IMR-90 (cell line): ENCODE measurements at places on chromosomes 16 and 17. TPM values are rescaled to one million over a fixed set of nuclear protein-coding genes. Genes with fewer than 3 reads are reported as not detected.

The STARD3 gene
- polyA plus RNA-seq: 50.4 and 69.2 TPM in 2 replicates

The GFAP gene
- 0.19 and 0.40 TPM in 2 replicates for polyA plus RNA-seq

The CYGB gene
- 2.9 and 3.5 TPM in 2 replicates for polyA plus RNA-seq

The NDUFAF8 gene
- 65.0 and 80.0 TPM in 2 replicates for polyA plus RNA-seq

The ABCC11 gene
- polyA plus RNA-seq: 0.06 and 0.09 TPM in 2 replicates

The USP43 gene
- polyA plus RNA-seq: not detected in 2 replicates

DNA sequence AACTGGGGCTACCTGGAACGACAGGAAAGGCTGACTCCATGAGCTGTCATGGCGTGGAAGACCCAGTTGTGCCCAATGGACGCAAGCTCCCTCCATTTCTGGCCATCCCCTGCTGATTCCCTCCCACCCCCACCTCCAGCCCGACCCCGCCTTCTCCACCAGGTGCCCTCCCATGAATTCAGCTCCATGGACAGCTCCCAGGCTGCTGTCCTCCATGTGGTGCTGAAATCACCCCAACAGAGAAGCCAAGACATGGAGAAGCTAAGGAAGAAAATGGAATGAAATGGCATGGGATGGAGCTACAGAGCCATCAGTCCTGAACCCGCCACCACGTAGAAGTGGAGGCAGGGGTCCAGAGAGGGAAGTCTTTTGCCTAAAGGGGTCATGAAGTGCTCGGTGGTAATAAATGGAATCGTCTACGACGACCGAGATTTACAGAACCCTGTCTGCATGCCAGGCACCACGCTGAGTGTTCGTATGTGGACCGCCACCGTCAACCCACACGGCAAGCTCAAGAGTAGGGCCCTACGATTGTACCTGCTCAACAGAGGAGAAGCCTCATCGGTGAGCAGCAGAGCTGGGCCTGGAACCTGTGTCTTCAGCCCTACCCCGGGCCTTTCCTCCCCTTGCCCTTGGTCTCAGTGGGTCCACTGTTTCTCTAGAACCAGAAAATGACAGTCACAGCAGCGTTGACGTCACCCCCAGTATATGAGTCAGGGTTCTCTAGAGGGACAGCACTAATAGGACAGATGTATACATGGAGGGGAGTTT lies 9.3 kb upstream of the ZC3H18 start:
- peak; percentile 30 for DNase-seq

DNA sequence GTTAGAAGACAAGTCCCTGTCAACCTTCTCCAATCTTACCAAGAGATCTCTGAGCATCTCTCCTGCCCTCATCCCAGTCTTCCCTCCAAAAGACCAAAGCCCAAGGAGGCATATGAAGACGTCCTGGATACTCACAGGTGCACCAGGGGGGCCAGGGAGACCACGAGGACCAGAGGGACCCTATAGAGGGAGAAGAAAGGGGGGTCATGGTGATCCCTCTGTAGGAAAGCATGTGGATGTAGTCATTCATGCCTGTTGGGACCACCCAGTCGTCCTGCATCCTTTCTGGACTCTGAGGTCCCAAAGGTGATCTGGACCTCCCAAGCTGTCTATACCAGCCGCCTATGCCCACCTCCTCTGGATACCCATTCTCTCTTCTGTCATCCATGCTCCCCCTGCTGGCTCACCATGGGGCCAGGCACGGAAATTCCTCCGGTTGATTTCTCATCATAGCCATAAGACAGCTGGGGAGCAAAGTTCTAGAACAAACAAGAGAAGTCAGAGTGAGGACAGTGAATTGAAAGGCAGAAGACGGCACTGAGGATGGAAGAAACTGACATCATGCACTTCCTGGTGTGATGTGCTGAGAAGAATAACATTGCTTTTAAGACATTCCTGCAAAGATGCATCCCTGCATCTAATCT lies 3.3 kb downstream of the COL1A1 start:
- DNase-seq: peak; percentile 63

GRCh38 chr17:44919411-44919810 lies 4.1 kb upstream of the GFAP start:
- no peak for DNase-seq

DNA sequence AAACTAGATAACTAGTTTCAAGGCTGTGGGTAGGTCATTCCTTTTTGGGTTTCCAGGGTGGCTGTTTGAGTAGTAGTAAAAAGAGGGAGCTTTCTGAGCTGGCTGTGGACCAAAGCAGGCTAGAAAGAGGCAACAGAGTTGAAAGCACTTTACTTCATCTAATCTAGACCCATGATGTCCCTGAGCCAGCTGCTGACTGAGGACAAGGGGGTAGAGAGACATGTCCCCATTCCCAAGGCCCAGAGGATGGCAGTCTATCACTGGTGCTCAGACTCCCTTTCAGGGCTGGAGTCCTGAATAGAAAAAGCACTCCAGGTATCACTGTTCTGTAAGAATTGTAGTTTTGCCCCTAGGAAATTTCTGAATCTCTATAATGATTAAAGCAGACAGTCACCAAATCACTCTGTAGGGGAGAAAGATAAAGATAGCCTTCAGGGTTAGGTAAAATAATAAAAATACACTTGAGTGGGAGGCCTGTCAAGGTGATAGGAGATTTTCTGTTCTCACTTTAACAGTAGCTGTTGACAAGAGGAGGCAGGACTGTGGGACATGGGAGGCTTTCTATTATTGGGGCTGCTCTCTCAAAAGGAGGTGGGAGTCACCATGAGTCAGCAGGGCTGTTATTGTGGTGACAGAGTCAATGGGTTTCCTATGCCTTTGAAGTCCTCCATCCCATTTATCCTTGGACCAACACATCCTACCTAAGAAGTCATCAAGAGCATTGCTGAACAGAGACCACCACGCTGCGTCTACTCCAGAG lies 190.2 kb upstream of the MPHOSPH6 start:
- DNase-seq: no peak

DNA sequence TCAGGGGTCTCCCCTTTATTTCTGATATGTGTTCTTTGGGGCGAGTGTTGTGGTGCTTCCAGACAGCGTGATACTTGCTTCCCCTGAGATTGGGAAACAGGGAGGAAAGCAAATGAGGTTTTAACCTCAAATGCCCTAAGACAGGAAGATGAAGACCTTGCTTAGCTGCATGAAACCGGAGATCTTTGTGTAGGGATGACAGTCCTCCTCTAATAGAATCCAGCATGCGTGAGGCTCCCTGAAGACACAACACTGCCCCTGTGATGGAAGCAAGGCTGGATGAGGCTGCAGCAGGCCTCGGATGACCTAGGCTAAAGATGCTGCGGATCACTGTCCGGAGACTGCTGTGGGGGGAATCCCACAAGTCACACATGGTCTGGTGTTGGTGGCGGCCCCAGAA lies 491.0 kb downstream of the CDH13 start:
- no peak for DNase-seq

GRCh38 chr16:87740441-87740840 lies 25.3 kb downstream of the KLHDC4 start:
- peak; percentile 21 for DNase-seq

GRCh38 chr17:30372755-30373154 lies 6.0 kb upstream of the CPD start:
- DNase-seq: peak; percentile 80

DNA sequence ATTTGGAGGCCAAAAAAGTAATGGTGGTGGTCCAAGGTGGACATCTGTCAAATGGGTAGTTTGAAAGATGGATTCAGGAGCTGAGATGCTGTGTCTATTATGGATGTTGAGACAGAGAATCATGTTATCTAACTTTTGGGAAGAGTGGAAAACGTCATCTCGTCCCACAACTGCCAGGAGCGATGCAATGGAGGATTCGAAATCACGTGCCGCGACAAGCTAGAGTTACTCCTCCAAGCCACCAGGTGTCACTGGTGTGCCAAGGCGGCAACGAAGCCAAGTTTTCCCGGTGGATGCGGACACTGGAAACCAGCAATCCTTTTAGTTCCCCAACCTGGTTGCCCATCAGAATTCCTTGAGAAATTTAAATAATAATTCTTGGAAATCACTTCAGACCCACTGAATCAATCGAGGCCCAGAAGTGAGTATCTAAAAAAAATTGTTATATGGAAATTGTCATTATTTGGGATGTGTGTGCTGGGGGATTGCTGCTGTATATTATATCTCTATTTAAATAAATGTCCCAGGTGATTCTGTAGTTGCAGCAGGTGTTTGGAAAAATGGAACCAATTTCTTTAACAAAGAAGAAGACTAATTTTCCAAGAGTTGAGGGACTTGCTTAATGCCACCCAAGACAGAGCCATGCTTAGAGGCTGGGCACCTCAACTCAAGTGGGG lies 206.1 kb downstream of the HAPSTR1 start:
- no peak for DNase-seq

DNA sequence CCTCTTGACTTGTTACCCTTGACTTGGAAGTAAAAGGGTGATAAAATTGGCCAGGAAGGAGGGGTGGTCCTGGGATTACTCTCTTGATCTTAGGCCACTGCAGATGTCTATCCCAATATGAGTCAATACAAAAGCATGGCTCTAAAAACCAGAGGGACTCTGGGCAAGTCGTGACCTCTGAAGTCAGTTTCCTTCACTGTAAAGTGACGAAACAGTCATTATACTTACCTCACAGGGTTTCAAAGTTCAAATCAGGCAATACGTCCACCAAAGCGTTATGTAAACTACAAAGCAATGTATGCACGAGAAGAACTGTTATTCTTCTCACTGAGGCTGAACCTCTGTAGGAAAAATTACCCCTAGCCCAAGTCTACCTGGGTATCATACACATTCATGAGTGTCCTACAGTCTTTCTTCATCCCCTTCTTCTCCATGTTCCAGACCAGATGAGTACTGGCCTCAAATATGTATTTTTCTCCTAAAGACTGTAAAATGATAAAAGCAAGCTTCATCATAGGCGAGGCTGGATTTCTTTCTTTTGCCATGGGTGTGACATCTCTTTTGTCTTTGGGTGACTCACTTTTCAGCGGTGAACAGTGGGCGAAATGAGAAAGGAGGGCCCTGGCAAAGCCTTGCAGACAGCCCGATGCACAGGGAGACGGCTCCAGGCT lies 34.5 kb upstream of the CLEC18B start:
- DNase-seq: peak; percentile 33

DNA sequence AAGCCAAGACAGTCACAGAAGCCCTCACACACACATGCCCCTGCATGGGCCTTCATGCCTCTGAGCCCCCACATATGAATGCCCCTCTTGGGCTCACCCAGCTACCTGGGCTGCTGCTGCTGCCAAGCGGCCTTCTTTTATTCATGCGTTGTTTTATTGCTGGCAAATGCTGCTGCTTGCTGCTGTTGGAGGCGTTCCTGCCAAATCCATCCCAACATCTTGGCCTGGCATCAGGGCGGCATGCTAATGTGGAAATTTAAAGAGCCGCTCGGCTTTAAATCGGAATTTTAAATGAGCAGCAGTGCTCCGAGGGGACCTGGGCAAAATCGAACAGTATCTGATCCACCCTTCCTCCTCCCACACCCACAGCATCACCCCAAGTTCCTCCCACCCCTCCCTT lies 39.0 kb downstream of the NEUROD2 start:
- no peak for DNase-seq

- no peak for DNase-seq
These were observed 201.0 kb upstream of the WSCD1 start for GRCh38 chr17:5869041-5869745.

- no peak for DNase-seq
These were observed 37.7 kb downstream of the SCNN1B start for GRCh38 chr16:23339787-23340186.

DNA sequence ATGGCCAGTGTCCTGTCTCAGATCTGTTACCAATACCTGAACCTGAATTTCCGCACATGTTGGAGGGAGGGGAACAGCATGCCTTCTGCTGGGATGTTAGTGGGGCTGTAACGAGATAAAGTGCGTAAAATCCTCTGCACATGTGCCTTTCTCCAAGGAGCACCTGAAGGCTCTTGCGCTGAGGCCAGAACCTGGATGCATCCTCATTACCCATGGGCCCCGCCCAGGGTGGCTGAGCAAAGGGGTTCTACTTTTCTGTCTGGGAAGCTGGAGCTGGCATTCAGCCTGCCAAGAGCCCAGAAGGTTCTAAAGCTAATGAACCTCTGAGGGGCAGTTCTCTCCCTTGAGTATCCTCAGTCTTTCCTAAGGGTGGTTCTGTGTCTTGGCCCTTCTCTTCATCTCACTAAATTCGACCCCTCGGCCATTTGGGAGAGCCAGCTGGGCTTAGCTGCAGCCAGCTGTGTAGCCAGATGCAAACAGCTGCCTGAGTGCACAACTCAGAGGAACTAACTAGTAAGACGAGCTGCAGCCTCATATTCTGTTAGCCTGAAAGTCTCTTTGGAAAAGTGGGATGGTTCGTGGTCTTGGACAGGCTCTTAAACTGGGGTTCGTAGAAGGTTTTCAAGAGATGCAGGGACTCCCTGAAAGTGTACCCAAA lies 2.5 kb downstream of the ITGA3 start:
- DNase-seq: no peak

DNA sequence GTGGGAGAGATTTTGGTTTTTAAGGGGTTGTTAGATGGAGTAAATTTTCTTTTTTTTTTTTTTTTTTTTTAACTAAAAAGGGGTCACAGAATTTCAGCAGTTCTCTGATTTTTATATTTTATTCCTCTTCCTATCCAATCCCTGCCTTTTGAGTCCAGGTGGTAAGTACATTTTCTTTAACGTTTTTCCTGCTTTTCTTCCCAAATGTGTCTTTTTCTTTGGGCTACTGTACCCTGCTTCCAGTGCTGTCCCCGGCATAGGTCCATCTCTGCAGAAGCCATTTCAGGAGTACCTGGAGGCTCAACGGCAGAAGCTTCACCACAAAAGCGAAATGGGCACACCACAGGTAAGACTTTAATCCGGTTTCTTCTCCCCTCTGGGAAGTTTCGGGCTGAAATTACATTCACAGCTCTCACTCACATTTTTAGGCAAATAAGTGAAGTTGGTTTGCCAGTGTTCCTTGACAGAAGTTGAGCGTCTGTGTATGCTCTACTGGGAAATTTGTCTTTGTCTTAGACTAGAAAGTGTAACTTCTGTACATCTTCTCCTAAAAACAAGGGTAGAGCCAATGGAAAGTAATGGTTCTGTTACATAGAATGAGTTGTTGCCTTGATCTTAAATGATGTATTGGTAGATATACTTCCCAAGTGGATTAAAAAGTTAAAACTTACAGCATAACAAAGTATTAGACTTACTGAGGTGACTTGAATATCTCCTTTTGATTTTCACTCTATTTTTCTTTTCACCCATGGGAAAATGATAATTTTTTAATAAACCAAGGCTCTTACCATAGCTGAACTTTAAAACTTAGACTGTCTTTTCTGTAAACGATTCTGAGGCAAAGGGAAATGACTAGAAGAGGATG lies 54.5 kb downstream of the TUBD1 start:
- no peak for DNase-seq

DNA sequence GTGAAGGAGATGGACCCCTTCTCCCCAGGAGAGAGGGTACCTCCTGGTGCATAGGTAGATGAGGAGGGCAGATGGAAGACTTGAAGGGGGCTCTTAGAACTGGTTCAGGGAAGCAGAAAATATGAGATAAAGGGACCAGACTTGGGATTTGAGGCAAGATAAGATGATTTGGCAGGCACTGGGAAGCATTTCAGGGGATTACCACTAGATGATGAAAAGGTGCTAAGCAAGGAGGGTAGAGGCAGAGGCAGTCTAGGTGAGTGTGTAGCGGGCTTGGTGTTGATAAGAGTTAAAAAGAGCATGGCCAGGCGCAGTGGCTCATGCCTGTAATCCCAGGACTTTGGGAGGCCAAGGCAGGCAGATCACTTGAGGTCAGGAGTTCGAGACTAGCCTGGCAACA lies 14.4 kb downstream of the SLC9A5 start:
- DNase-seq: no peak

- no peak for DNase-seq
These were observed 1270.9 kb downstream of the CDH11 start for GRCh38 chr16:63850979-63851378.
